ENCODE measurements at places on chromosomes 3 and 15. TPM values are rescaled to one million over a fixed set of nuclear protein-coding genes. Genes with fewer than 3 reads are reported as not detected.

ANKRD34C gene
- total RNA-seq = not detected

SH3GL3 gene
- total RNA-seq = not detected

CYP11A1 gene
- total RNA-seq = 62.4 TPM

PRR20G gene
- not detected for total RNA-seq

RETNLB gene
- not detected for total RNA-seq

TMEM212 gene
- not detected for total RNA-seq

ARPIN gene
- 29.8 TPM for total RNA-seq

SKOR1 gene
- not detected for total RNA-seq

ZMYND10 gene
- total RNA-seq = not detected

MRPL47 gene
- 41.1 TPM for total RNA-seq

SENP7 gene
- total RNA-seq = 6.1 TPM

SSR3 gene
- total RNA-seq = 155 TPM

CACNA1D gene
- total RNA-seq = 0.43 TPM

ZNF654 gene
- 2.3 TPM for total RNA-seq

C15orf39 gene
- 30.8 TPM for total RNA-seq

TMPRSS7 gene
- total RNA-seq = not detected

GOLGA8O gene
- not detected for total RNA-seq

INKA1 gene
- total RNA-seq = not detected

LRRC31 gene
- not detected for total RNA-seq

ESYT3 gene
- total RNA-seq = not detected

MUSTN1 gene
- 132 TPM for total RNA-seq

ABHD6 gene
- 6.9 TPM for total RNA-seq

ARHGEF26 gene
- total RNA-seq = 33.8 TPM

HES1 gene
- 22.6 TPM for total RNA-seq

UBE2E2 gene
- 5.3 TPM for total RNA-seq

PAK6 gene
- not detected for total RNA-seq

TGM4 gene
- not detected for total RNA-seq

XYLB gene
- total RNA-seq = 0.43 TPM

TMEM45A gene
- 30.9 TPM for total RNA-seq

Data from ascending aorta (tissue), 2 donors.